ENCODE measurements at places on chromosomes 3 and 15.

DNA sequence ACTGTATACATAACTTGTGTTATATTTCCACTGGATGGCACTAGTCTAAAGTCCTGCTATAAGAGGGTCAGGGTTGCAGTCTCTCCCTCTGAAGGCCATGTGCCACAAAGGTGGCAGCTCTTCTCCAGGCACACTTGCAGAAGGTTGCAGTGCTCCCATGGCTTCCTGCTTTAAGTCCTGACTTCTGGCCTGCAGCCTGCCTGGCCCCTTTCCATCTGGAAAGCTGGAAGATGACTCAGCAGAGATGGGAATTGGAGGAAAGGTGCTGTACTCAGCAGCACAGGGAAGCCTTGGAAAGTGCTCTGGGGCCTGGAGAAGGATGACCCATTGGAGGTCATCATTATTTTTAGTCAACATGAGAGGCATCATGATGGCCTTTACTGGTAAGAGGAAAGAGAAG is 40.9 kb upstream of the MRPL3 start:
- DNase-seq, result no peak

DNA sequence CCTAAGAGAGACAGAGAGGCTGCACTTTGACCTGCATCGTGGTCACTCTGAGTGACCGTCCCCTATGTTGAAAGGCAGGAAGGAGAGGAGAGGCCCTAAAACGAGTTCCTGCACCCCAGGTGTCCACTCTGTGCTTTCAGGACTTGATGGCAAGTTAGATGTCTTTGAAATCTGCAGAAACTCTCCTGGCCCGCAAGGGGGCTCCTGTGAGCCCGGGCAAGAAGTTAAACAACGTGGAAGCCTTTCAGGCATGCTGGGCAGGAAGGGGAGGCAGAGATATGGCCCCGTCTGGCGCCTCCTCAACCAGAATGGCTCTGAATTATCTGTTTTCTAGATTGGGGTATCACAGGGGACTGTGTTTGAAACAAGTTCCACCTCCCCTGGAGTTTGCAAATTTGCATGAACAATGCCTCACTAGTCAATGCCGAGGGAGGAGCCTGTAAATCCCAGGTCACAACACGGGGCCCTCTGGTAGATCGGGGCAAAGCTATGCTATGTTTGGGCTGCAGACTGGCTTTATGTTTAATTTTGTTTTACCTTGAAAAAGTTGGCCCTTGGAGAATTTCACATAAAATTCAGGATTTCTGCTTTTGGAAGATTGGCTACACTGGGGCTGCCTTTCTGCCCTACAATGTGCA is 9.8 kb downstream of the CTXND1 start:
- DNase-seq, result no peak

DNA sequence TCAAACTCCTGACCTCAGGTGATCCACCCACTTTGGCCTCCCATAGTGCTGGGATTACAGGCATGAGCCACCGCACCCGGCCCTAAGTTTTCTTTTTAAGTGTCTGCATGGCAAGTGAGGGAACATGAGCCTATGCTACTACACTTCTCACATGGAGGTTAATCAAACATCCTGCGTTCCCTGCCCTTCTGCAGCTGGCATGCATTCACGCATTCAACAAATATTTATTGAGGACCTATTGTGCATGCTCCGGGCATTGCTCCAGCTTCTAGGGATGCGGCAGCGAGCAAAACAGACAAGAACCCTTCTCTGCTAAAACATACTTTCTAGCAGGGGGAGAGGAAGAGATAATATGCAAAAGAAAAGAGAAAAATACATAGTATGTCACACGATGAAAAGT is 42.6 kb upstream of the ACKR4 start:
- no peak for DNase-seq

- DNase-seq, result no peak
These were observed 17.8 kb upstream of the HDGFL3 start for GRCh38 chr15:83225449-83225848.

DNA sequence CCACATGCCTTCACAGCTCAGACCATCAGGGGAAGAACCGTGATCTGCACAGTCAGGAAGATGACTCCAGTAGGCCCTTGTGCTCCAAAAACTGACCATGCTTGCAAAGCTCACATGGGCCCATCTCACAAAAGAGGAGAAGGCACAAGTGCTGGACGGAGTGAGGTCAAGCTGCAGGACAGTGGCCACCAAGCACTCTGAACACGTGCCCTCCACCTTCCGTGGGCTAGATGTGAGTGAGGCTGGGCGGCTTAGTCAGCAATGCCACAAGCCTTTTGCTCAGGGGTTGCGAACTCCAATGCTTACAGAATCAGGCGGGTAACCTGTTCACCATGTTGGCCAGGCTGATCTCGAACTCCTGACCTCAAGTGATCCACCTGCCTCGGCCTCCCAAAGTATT is 70.9 kb downstream of the SCN5A start:
- DNase-seq, result no peak

Measured in stimulated activated CD8-positive, alpha-beta memory T cell treated with anti-CD3 and anti-CD28 coated beads, Interleukin-12 subunit alpha, Interleukin-12 subunit beta, amount 100 ng/mL, for 1 hour (primary cell).